Right hindlimb (tissue), 1 donor: ENCODE measurements at places on chromosomes 3 and 15.

DNA sequence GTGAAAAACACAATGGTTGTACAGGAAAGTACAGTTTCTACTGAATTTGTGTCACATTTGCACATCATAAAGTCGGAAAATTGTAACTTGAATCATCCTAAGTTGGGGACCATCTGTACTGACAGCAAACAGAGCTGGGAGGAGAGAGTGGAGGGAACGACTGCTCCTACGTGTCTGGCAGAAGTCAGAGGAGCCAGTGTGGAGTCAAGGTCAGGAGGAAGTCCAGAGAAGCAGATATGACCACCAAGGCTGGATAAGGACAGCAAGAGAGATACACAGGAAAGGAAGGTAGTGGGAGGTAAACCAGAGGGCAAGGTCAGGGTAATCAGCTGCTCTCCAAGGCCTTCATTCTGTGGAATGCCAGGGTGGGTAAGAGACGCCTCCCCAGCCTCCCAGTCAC is 2.7 kb upstream of the CILP start:
- DNase-seq = no peak

- DNase-seq = no peak
Measured at GRCh38 chr15:43052860-43053259, 53.0 kb downstream of the UBR1 start.

GRCh38 chr3:46368569-46368968 is 2.2 kb upstream of the CCR5 start:
- peak; percentile 27 for DNase-seq

DNA sequence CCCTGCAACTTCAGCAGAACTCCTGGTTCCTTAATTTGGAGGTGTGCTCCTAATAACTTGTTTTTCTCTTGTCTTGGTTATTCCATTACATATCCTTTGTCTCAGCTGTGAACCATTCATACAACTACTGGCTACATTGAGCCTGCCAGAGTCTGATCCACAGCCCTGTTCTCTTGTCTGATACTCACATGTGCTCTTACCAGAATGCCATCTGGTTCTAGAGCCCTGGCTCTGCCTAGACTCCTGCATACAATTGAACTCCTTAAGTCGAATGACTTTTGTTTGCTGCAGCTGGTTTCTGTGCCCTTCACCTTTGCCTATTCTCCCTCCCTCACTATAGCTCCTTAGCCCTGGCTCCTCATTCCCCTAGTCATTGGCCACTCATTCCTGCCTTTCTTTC is 85.5 kb downstream of the LRRC28 start:
- no peak for DNase-seq

- DNase-seq = no peak
Measured at GRCh38 chr3:32315441-32315840, 76.2 kb upstream of the CMTM7 start.

- no peak for DNase-seq
Measured at GRCh38 chr15:65100442-65100841, 14.6 kb downstream of the UBAP1L start.

DNA sequence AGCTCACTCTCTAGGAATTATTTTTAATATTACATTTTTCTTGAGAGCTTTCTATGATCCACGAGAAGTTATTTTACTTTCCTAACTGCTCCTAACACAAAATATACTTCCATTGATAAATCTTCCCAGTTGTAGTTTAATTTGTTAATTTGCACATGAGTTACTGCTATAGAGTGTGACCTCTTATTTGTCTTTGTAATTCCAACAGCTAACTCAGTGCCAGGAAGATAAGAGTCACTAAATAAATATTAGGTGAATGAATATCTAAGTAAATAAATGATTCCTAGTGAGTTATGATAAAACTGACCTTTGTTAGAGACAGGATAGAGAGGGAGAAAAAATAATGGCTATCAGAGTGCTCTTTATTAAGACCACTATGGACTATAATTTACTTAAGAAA is 319.9 kb downstream of the NAALADL2 start:
- DNase-seq = no peak
